ENCODE measurements at places on chromosomes 6 and 20.

- no peak for DNase-seq
Measured at GRCh38 chr6:18550119-18550518, 163.0 kb downstream of the RNF144B start.

DNA sequence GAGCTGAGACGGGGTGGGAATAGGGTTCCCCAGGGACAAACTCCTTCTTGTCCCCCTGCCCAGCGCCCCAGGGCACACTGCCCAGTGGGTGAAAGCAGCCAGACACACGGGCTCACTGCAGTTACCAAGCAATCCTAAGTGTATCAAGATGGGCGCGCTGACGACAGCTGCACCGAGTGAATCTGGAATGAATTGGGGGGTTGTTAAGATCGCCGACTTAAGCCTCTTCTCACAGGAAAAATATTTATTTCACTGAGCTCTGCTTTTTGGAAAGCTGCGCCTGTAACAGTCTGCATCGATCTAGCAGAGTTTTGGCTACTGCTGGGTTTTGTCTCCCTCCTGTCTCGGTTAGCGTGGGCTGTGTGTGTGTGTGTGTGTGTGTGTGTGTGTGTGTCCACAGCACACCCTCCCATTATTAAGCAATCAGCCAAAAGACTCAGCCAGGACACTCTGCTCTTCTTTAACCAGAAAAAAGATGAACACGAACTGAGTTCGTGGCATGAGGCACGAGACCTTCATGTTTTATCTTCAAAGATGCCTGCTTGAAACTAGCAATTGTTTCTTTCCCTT, 35.9 kb downstream of the RIPOR3 start:
- no peak for DNase-seq

- no peak for DNase-seq
Measured at GRCh38 chr6:134093007-134093573, 40.7 kb upstream of the SLC2A12 start.

DNA sequence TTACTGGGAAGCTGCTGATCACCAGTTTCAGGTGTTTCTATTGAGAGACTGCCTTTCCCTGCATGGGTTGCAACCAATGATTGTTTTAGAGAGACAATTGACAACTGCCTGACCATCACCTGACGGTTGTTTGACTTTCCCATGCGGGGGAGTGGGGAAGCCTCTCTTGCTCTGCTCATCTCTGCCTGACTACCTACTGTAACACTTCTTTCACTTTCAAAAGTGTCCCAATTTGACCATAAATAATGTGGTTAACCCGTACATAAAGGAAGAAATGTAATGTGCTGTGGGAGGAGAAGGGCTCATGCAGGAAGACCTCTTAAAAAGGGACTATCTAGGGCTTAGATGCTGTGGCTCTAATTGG, 122.1 kb upstream of the PHACTR1 start:
- no peak for DNase-seq

DNA sequence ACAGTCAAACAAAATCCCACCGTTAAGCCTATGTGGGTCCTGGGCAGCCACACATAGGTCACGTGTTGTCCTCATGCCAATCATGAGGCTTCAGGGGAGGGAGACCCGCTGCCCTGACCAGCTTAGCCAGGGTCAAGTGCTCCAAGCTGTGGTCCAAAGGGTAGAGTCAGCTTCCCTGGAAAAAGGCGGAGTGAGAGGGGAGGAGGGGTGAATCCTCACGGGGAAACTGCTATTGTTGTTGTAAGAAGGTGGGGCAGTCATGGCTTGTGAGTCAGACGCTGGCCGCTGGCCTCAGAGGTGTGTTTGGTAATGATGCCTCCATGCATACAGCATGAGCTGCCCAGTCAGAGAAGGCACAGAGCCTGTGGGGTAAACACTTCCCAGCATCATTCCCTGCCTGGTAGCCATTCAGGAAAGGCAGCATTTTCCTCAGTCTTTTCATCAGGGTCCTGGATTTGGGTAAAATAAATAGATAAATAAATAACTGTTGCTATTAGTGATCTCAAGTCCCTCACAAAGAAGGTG, 8.7 kb downstream of the CST3 start:
- no peak for DNase-seq

DNA sequence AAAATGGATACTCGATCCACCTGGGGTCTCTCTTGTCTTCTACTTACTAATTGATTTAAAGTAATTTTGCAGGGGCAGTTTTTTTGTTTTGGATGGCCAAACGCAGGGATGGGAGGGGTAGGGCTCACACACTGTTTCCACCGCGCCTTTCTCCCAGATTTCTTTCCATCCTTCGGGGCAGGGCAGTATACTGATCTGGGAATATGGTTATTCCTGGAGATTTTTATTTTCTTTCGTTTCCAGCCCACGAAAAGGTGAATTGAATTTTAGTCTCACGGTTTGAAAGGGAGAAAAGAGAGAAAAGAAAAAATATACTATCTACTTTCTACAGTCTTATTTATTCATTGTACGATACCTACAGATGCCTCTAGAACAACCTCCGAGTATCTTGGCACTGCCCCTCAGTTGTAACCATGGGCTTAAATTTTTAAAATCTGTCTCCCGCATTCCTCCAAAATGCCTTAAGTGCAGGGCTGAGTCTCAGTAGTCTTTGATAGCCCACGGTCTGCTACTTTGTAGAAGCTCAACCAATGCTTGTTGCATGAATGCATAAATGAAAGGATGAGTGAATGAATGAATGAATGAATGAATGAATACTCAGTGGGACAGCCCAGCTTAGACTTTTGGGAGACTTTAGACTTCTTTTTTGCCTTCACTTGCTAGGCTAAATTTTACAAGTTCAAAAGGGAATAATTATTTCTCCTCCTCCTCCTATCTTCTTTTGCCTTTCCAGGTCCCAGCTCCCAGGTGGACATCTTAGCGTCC, 18.1 kb upstream of the TRIM27 start:
- DNase-seq, result no peak

DNA sequence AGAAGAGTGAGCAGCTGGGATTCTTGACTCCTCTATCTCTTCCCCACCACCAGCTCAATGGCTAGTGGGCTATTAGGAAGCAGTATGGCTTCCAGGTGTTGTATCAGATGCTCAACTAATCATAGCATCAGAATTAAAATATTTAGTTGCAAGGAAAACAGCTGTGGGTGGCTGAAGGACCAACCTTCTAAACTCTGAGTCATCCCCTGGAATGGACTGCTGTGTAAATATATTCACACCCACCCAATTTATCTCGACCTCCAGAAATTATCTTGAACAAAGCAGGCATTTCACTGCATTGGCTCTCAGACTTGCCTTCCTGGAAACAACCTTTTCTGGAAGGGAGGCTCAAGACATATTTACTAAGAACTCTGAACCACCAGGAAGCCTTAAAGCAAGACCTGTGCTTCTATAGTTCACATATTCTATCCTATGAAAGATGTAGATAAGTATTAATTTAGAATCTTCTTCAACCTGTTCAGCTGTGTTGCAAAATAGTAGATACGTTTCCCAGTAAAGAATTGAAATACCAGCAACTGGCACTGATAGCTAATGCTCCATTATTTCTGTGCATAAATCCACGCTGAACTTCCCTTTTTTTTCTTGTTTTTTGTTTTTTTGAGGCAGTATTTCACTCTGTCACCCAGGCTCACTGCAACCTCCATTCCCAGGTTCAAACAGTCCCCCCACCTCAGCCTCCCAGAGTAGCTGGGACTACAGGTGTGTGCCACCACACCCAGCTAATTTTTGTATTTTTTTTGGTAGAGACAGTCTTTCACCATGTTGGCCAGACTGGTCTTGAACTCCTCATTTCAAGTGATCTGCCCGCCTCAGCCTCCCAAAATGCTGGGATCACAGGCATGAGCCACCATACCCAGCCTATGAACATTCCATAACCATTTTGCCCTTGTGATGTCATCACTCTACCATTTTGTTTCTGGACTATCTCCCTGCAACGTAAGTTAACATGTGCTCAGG, 56.9 kb upstream of the CD2AP start:
- no peak for DNase-seq

DNA sequence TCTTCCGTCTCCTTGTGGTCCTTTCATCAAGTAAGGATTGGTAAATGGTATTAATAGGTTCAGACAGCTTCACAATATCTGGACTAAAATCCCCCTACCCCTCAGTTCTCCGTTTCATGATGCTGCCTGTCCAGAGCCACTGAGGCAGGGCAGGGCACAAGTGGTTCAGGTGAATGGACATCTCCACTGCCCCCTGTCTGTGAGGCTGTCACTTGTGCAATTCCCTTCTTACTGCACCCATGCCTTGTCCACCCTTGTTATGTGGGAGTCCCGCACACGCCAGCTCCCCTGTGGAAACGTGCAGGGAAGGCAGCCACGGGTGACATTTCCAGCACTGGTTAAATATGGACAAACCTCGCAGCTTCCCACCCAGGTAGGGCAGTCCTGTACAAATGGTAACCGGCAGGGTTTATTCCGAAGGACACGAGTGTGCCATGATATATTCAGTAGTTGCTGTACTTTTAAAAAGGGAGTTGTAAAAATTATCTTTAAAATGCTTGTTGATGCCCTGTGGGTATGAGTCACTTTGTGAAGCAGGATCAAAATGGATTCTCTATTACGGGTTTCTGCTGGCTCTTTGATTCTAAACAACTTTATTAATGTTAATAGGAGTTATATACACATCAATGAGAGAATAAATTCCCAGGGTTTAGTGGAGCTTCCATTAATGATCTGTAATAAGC, 73.5 kb downstream of the FYN start:
- no peak for DNase-seq

DNA sequence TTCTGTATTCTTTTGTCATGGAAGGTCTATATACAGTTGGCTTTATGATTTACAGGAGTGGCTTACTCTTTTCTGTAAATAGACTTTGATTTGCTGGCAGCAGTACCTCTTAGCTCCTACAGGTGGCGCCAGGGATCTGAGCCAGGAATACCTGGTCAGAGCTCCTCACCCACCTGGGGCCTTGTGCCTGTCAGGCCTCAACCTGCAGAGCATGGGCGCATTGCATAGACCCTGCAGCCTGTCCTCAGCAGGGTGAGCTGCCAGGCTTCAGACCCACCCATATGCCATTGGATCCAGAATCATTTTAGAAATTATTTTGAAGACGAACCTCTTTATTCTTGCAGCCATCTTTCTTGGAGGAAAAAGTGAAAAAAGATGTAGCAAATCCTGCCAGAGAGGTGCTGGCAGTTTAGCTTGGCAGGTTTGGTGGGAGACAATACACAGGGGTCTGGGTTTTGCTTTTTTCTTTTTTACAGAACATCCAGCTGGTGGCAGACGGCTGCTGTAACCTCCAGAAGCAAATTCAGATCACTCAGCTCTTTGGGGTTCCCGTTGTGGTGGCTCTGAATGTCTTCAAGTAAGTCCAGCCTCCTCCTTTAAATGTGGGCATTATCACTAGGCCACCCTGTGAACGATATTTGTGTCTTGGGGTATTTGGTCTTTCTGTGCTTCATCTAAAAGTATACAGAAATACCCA, 149.1 kb downstream of the MTHFD1L start:
- peak; percentile 83 for DNase-seq

DNA sequence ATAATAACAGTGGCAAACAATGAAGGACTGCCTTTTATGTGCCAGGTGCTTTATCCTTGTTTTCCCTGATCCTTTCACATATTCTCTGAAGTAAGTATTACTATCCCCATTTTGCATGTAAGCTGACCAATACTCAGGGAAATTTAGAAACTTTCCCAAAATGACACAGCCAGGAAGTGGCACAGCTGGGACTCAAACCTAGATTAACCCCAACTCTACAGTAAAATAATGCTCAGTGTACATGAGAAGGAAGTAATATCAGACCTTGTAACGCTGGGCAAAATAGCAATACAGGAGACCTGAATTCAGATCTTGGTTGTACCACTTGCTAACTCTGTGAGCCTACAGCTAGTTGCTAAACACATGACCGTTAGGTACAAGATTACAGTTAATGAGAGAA, 26.8 kb upstream of the NRSN1 start:
- no peak for DNase-seq

GRCh38 chr6:113908801-113909200, 51.7 kb downstream of the MARCKS start:
- DNase-seq, result no peak

DNA sequence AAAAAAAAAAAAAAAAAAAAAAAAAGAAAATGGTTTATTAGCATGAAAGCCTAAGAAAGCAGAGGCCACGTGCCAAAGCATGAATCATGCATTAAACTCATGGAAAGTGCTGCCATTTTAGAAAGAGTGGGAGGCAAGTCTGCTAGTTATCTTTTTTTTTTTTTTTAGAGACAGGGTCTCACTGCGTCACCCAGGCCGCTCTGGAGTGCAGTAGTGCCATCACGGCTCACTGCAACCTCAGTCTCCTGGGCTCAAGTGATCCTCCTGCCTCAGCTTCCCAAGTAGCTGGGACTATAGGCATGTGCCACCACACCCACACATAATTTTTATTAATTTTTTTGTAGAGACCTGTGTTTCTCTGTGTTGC, 5.2 kb downstream of the VWA7 start:
- no peak for DNase-seq

DNA sequence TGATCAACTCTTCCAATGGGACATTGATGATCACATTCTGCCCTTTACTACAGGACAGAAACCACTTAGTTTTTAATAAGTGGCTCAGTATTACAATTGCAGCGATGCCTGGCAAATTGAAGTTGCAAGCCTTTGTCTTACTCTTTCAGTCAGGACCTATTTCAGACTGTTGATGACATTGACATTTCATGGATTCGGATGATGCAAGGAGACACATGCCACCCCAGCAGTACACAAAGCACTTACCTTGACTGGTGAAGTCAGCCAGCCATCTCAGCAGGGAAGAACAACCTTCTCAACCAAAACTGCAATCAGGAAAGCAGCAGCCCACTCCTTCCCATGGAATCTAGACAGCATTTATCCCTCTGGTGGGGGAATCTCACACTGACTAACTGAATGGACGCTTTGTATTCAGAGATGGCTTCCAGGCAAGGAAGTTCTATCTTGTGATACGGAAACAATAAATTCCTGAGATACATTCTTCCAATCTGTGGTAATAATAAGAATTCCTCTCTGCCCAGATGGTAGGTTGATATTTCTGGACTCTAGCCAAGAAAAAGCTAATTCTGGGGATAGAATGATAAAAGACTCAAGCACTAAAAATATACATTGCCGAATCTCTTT, 24.8 kb downstream of the NFYA start:
- DNase-seq, result no peak

DNA sequence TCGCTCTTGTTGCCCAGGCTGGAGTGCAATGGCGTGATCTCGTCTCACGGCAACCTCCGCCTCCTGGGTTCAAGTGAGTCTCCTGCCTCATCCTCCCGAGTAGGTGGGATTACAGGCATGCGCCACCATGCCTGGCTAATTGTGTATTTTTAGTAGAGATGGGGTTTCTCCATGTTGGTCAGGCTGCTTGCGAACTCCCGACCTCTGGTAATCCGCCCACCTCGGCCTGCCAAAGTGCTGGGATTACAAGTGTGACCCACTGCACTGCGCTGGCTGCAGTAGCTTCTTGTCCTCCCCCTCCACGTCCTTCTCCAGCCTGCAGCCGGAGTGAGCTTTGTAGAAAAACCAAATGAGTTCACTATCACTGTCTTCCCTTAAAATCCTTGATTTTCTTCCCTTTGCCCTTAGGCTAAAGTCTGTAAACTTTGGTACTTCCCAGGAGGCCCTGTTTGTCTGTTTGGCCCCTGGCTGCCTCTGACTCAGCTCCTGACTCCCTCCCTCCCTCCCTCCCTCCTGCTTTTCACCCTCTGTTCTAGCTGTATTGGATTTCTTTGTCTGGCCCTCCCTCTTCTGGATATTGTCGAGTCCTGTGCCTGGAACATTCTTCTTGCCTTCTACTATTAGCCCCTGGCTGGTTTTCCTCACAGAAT, 12.9 kb downstream of the PARD6B start:
- DNase-seq, result no peak

Data from activated effector memory CD4-positive, alpha-beta T cell treated with anti-CD3 and anti-CD28 coated beads, Interleukin-2, amount 50 U/mL, for 16 hours (primary cell).